Mesothelial cell of epicardium (in vitro differentiated cells): ENCODE measurements at places on chromosomes 1 and 21.

- DNase-seq = no peak
Measured at GRCh38 chr1:212871976-212872375, 13.9 kb downstream of the FLVCR1 start.

DNA sequence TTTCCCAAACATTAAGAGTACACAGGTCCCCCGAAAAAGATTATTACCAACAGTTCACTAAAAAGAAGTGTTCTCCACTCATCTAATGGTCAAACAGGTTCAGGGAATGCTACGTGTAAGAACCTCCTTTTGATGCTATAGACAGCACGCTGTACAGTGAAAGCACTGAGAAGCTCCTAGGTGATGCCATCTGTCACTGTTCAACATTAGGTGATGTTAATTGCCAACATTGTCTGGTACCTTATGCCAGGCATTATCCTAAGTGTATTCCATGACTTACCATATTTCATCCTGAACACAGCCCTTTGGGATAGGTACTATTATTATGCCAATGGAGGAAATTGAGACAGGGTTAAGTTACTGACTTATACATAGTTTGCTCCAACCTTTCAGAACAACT lies 82.1 kb downstream of the DAB1 start:
- no peak for DNase-seq

GRCh38 chr1:157776971-157777391 lies at the start of gene FCRL2:
TSS of gene FCRL2 (minus strand) at chr1:157777132. CDS start at chr1:157777073, 59 bp downstream.
- DNase-seq = no peak

DNA sequence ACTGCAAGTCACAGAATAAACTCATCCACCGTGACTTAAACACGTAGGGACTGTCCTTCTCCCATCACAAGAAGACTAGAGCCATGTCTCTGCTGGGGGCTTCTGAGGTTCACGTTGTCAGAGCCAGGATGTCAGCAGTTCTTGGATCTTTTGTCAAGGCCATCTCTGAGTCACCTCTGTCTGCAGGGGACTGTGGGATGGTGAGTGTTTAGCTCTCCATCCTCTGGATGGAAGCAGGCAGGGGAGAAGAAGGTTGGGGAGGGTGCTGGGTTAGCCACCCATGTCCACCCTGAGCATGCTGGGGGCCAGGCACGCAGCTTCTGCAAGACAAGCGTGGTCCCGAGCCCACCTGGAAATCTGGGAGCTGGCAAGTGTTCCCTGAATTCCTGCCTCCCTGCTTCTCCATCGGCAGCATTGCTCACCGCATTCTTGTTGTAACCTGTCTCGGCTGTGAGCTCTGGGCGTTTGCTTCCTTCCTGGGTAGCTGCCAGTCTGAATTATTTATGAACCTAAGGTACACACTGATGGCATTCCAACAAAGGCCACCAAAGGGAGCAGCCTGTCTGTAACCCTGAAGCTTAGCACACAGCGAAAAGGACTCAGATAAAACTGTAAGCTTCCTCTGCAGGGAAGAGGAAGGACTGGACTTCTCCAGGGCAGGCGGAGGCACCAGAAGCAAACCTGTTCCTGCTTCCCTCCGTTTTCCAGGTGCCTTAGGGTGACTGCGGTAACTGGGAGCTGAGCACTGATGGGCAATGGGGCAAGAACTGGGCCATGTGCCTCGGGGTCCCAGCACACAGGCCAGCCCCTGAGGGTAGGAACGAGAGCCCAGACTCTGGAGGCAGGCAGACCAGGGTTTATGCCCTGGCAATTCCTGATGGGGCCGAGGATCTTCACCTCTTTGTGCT lies 88.6 kb downstream of the RIPK4 start:
- no peak for DNase-seq

GRCh38 chr21:25850126-25850842 lies 115.5 kb downstream of the GABPA start:
- no peak for DNase-seq

- no peak for DNase-seq
Measured at GRCh38 chr1:192476802-192477298, 98.7 kb upstream of the RGS1 start.

GRCh38 chr1:46622344-46622743 lies 5.7 kb upstream of the MOB3C start:
- no peak for DNase-seq
